T-cell (primary cell): ENCODE measurements at places on chromosomes 2 and 18. TPM values are rescaled to one million over a fixed set of nuclear protein-coding genes. Genes with fewer than 3 reads are reported as not detected.

- H3K36me3 ChIP-seq: no peaks in the 10 kb centered on the region
- no peak overlapping the region for H3K27ac ChIP-seq
- no peak overlapping the region for H3K4me3 ChIP-seq
- no peaks in the 10 kb centered on the region for H3K27me3 ChIP-seq
- DNase-seq: no peak
- H3K4me1 ChIP-seq: no peaks in the 10 kb centered on the region
Measured at GRCh38 chr2:167100506-167100905, 212.2 kb downstream of the XIRP2 start.

GRCh38 chr2:155980941-155981560, 351.5 kb downstream of the NR4A2 start:
- H3K4me3 ChIP-seq: no peak overlapping the region
- H3K36me3 ChIP-seq: no peaks in the 10 kb centered on the region
- H3K27ac ChIP-seq: no peak overlapping the region
- no peaks in the 10 kb centered on the region for H3K4me1 ChIP-seq

DNA sequence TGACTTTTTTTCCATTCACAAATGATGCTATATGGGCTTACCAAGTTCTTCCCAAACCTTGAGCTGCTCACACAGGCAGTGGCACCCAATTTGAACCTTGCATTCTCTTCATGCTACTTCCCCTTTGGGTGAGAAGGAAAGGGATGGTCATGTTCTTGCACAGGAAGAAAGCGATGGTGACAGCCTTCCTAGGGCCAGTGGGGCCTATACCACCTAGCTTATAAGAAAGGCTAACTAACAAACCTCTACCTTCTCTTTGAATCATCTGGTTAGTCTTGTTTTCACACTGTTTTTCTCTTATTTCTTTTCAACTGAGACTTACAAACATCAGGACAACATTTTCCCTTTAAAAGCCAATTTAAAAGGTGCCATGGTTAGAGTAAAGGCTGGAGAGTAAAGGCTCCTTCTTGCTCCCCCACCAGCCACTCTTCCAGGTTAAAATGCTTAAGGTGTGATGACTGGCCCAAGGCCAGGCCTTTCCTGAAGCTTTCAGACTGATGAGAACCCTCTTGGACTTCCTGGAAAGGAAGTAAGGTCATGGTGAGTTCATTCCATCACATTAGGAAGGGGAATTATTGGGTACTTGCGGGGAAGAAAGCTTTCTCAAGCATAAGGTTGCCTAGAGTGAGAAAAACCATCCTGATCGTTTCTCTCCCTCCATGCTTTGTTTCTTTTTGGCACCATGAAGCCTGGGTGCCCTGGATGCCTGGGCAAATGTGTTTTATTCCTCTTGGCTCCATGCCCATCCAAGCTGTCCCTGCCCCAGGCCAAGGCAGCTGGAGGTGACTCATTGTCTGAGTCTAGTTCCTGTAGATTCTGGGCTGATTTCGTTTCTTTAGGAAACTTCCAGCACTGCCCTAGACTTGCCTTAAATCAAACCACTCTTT, 41.4 kb upstream of the ITGB6 start:
- no peak for DNase-seq
- H3K27ac ChIP-seq: no peak overlapping the region
- H3K36me3 ChIP-seq: no peaks in the 10 kb centered on the region
- no peak overlapping the region for H3K4me3 ChIP-seq
- no peaks in the 10 kb centered on the region for H3K4me1 ChIP-seq
- H3K27me3 ChIP-seq: no peaks in the 10 kb centered on the region

DNA sequence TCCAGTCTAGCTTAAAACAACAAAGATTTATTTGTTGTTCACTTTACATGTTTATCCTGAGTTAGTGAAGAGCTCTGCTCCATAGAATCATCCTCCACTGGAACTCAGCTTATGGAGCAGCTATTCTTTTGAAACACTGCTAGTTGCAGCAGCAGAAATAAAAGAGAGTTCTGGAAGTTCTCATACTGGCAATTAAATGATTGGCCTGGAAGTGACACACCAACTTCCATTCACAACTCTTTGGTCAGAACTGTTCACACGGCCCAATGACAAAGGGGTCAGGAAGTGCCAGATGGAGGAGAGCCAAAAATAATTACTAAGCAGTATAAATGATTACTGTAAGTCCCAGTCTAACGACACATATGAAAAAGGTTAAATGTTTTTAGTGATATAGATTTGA, 39.1 kb downstream of the FBXO11 start:
- H3K4me1 ChIP-seq: peaks cover 20% of the 10 kb centered on the region
- no peaks in the 10 kb centered on the region for H3K36me3 ChIP-seq
- no peaks in the 10 kb centered on the region for H3K27me3 ChIP-seq
- H3K4me3 ChIP-seq: no peak overlapping the region
- no peak overlapping the region for H3K27ac ChIP-seq

- H3K27me3 ChIP-seq: peaks cover 16% of the 10 kb centered on the region
- no peak overlapping the region for H3K4me3 ChIP-seq
- no peaks in the 10 kb centered on the region for H3K36me3 ChIP-seq
- no peak for DNase-seq
- no peaks in the 10 kb centered on the region for H3K4me1 ChIP-seq
- no peak overlapping the region for H3K27ac ChIP-seq
Measured at GRCh38 chr18:46720521-46720920, 36.3 kb downstream of the ST8SIA5 start.

- H3K27me3 ChIP-seq: peaks cover 2% of the 10 kb centered on the region
- no peaks in the 10 kb centered on the region for H3K4me1 ChIP-seq
- no peak for DNase-seq
Measured at GRCh38 chr18:63908858-63909257, 1.1 kb downstream of the SERPINB10 start.

DNA sequence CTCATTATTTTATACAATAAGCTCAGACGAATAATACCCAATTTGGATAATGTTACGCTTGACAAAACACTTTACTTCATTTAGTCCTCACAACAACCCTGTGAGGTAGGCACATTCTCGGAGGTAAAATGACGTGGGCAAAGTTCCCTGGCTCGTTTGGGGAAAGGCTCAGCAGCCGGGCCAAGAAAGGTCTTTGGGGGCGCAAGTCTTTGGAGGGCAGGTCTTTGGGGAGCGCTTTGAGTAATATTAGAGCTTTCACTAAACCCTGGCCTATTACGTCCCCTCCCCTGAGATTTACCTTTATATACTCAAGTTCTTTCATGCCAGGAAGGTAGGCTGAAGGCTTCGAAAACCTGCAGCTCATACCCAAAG, 427 bp downstream of the RBKS start:
- H3K27me3 ChIP-seq: no peaks in the 10 kb centered on the region
- H3K36me3 ChIP-seq: no peaks in the 10 kb centered on the region

- peaks cover 20% of the 10 kb centered on the region for H3K4me1 ChIP-seq
- H3K27me3 ChIP-seq: no peaks in the 10 kb centered on the region
- H3K36me3 ChIP-seq: no peaks in the 10 kb centered on the region
- DNase-seq: peak; percentile 35
- H3K4me3 ChIP-seq: no peak overlapping the region
Measured at GRCh38 chr2:171247741-171248662, 87.3 kb upstream of the TLK1 start.

CYP26B1 gene
- not detected for total RNA-seq

- peaks cover 6% of the 10 kb centered on the region for H3K27me3 ChIP-seq
- H3K27ac ChIP-seq: no peak overlapping the region
- no peak overlapping the region for H3K4me3 ChIP-seq
- no peaks in the 10 kb centered on the region for H3K4me1 ChIP-seq
- DNase-seq: no peak
- no peaks in the 10 kb centered on the region for H3K36me3 ChIP-seq
Measured at GRCh38 chr18:59715445-59715844, 18.2 kb upstream of the CCBE1 start.

DNA sequence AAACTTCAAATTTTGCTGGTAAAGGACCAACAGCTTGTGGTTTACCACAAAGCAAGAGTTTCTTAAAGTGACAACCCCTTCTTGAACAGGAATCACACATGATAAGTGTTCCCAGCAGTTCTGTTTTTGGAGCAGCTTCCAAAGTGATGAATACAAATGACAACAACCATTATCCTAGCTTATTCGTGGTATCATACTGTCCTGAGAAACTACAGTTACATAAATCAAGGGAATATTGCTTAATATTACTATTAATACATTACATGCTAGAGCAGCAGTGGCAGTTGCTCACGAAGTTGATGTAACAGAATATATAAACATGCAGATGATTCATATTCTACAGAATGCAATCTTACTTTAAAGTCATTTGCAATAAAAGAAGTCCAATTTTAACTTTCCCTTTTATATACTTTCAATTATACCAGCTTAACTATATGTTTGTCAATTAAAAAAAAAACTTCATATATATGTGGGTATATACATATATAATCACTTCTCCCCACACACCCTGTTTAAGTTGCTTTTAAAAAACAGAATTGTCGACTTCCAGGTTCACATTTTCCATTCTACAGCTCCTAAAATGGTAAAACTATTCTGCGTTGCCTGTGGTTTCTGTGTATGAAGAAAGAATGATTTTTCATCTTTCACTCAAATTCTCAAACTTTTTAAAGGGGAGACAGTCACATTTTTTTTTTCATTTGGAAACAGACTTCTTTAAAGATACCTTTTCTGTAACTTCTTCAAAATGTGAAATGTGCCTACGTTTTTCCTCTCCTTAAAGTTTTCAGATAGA, 713.6 kb downstream of the TDRD15 start:
- H3K4me1 ChIP-seq: no peaks in the 10 kb centered on the region
- H3K27me3 ChIP-seq: no peaks in the 10 kb centered on the region
- H3K27ac ChIP-seq: no peak overlapping the region
- no peak overlapping the region for H3K4me3 ChIP-seq

DNA sequence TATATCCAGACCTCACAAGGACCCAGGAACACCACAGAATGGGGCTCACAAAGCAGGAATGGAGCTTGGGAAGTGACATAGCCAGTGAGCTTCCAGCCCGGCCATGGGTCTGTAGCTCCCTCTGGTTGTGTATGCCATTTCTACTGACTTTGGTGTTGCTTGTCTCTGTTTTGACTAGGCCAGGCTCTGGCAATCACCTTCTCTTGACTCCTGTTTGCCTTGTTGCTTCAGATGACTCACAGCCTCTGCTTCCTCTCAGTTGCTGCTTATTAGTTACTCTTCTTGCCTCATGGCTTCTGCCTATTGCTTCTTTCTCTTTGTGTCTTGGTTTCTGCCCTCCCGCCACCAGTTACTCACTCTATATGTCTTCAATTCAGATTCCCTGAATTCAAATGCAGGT, 15.8 kb upstream of the IER3IP1 start:
- H3K4me1 ChIP-seq: no peaks in the 10 kb centered on the region
- H3K4me3 ChIP-seq: no peak overlapping the region
- DNase-seq: no peak
- H3K27me3 ChIP-seq: peaks cover 5% of the 10 kb centered on the region
- H3K36me3 ChIP-seq: no peaks in the 10 kb centered on the region

GRCh38 chr2:126771501-126772195, 115.7 kb downstream of the GYPC start:
- no peaks in the 10 kb centered on the region for H3K36me3 ChIP-seq
- H3K4me1 ChIP-seq: peaks cover 15% of the 10 kb centered on the region
- H3K4me3 ChIP-seq: no peak overlapping the region
- peaks cover 5% of the 10 kb centered on the region for H3K27me3 ChIP-seq

- no peak overlapping the region for H3K27ac ChIP-seq
- H3K4me1 ChIP-seq: no peaks in the 10 kb centered on the region
- no peak for DNase-seq
- no peak overlapping the region for H3K4me3 ChIP-seq
Measured at GRCh38 chr2:28268386-28268785, 124.3 kb upstream of the FOSL2 start.

DNA sequence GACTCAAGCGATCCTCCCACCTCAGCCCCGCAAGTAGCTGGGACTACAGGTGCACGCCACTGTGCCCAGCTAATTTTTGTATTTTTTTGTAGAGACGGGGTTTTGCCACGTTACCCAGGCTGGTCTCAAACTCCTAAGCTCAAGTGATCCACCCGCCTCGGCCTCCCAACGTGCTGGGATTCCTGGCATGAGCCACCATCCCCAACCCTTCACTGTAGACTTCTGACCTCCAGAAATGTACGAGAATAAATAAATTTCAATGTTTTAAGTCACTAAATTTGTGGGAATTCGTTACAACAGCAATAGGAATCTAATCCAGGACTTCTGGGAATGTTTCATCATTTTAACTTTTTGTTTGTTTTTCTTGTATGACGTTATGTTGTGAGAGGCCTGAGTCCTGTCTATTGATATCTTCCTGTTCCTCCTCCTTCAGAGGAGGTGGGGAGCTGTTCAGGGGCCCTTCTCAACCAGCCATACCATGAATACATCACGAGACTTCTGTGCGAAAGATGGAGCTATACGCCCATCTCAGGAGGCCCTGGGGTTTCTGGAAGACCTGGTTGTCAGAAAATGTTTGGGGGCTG, 40.0 kb downstream of the TEX44 start:
- no peak overlapping the region for H3K27ac ChIP-seq
- H3K36me3 ChIP-seq: no peaks in the 10 kb centered on the region
- no peak for DNase-seq

GRCh38 chr2:7788736-7789135, 871.5 kb downstream of the RNF144A start:
- no peaks in the 10 kb centered on the region for H3K4me1 ChIP-seq
- H3K27me3 ChIP-seq: no peaks in the 10 kb centered on the region
- H3K36me3 ChIP-seq: no peaks in the 10 kb centered on the region
- no peak overlapping the region for H3K27ac ChIP-seq

DNA sequence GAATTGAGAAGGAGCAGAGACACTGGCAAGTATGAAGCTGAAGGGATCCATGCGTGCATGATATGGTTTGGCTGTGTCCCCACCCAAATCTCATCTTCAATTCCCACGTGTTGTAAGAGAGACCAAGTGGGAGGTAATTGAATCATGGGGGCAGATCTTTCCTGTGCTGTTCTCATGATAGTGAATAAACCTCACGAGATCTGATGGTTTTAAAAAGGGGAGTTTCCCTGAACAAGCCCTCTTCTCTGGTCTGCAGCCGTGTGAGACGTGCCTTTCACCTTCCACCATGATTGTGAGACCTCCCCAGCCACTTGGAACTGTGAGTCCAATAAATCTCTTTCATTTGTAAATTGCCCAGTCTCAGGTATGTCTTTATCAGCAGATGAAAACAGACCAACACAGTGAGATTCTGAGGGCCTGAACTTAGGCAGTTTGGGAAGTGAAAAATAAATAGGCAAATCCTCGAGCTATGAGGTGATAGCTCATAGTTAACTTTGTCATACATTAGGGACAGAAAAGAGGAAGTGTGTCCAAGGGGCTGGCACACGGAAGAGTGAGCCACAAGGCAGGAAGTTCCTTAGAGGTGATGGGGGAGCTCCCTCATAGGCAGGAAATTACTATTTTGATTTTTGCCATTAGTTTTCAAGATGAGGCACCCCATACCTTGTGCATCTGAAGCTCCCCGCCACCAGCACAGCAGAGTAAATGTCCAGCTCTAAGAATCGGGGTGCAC, 658.8 kb upstream of the ID2 start:
- no peaks in the 10 kb centered on the region for H3K36me3 ChIP-seq
- no peak for DNase-seq
- no peak overlapping the region for H3K27ac ChIP-seq
- H3K4me1 ChIP-seq: no peaks in the 10 kb centered on the region

TTN gene
- total RNA-seq: 15.7 TPM

- H3K36me3 ChIP-seq: no peaks in the 10 kb centered on the region
- no peaks in the 10 kb centered on the region for H3K27me3 ChIP-seq
- no peaks in the 10 kb centered on the region for H3K4me1 ChIP-seq
Measured at GRCh38 chr2:46845542-46846486, 69.8 kb downstream of the MCFD2 start.

ACKR3 gene
- total RNA-seq: 3.3 TPM

TXNDC2 gene
- total RNA-seq: not detected

GRCh38 chr2:7977981-7978380, 703.9 kb upstream of the ID2 start:
- H3K36me3 ChIP-seq: no peaks in the 10 kb centered on the region
- H3K4me1 ChIP-seq: no peaks in the 10 kb centered on the region
- no peak overlapping the region for H3K27ac ChIP-seq
- no peaks in the 10 kb centered on the region for H3K27me3 ChIP-seq
- H3K4me3 ChIP-seq: no peak overlapping the region

- H3K4me1 ChIP-seq: no peaks in the 10 kb centered on the region
- no peak for DNase-seq
- no peak overlapping the region for H3K27ac ChIP-seq
- H3K27me3 ChIP-seq: no peaks in the 10 kb centered on the region
- H3K36me3 ChIP-seq: no peaks in the 10 kb centered on the region
Measured at GRCh38 chr2:83368916-83369315, 1090.2 kb downstream of the SUCLG1 start.
